ENCODE measurements at places on chromosomes 7 and 10.
A peak's percentile ranks its signal among the peaks of the same experiment; 100 is the strongest.

DNA sequence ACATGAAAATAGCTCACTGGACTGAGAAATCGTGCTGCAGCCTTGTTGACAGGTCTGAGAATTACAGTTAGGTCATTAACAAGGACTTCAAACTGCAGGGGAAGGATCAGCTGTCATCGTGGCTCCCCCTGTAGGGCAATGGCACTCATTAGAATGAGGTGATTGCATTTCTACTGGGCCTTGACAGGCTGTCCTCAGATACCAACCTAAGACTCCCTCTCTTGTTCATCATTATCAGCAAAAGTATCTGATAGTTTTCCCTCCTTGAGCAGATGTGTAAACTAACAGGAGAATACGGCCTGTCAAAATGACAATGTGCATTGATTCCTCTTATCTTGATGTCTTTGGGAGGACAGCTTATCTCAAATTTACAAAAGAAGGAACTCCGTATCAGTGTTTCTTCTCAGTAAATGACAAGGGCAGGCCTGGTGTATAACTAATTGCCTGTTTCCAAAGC is 648.5 kb upstream of the LRRN3 start:
- peak; percentile 13 for DNase-seq
- H3K4me1 ChIP-seq, result no peaks in the 10 kb centered on the region
- no peak overlapping the region for H3K4me3 ChIP-seq
- no peak overlapping the region for H3K27ac ChIP-seq

DNA sequence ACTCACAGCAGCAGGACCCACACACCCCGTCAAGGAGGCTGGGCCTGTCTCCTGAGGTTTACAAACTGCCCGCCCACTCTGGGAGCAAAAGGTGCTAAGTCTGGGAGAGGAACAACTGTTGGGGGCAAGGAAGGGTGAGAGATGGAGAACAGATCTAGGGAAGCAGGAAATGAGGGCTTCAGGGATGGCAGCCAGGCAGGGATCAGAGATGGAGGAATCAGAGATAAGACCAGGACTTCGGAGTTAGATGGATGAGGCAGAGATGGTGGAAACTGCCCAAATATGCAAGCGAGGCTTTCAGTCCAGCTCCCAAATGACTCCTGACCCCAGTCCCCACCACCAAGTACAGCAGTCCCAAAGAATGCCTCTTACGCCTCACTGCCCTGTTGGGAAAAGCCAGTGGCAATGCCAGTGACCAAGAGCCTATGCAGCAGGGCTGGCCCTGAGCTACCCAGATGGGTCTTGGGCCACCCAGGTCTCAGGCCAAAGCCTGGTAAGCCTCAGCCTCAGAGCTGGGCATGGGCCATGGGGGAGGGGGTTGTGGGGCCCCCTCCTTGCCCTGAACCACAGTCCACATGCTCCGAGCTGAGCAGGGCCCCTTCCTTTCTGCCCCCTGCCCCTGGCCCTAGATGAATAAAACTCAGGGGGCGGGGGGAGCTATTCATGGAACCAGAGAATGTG is 39.5 kb upstream of the SLF2 start:
- DNase-seq, result no peak
- no peak overlapping the region for H3K4me3 ChIP-seq
- H3K36me3 ChIP-seq, result no peaks in the 10 kb centered on the region
- H3K27ac ChIP-seq, result no peak overlapping the region
- H3K27me3 ChIP-seq, result peaks cover 3% of the 10 kb centered on the region

DNA sequence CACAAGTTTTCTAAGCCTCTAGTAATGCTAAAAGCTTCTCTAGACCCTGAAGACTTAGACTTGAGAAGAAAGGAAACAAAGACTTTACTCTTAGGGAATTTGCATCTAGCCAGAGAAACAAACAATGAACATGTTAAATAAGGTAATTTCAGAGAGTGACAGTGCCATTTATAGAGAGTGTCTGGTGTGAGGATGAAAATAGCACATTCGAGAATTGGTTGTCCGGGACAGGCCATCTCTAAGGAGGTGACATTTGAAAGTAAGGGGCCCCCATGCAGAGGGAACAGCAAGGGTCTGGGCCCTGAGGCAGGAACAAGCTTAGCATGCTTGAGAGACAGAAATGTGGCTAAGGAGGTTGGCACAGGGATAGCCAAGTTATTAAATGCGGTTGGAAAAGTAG is 48.1 kb downstream of the ADAM22 start:
- no peak overlapping the region for H3K4me3 ChIP-seq
- H3K4me1 ChIP-seq, result no peaks in the 10 kb centered on the region

DNA sequence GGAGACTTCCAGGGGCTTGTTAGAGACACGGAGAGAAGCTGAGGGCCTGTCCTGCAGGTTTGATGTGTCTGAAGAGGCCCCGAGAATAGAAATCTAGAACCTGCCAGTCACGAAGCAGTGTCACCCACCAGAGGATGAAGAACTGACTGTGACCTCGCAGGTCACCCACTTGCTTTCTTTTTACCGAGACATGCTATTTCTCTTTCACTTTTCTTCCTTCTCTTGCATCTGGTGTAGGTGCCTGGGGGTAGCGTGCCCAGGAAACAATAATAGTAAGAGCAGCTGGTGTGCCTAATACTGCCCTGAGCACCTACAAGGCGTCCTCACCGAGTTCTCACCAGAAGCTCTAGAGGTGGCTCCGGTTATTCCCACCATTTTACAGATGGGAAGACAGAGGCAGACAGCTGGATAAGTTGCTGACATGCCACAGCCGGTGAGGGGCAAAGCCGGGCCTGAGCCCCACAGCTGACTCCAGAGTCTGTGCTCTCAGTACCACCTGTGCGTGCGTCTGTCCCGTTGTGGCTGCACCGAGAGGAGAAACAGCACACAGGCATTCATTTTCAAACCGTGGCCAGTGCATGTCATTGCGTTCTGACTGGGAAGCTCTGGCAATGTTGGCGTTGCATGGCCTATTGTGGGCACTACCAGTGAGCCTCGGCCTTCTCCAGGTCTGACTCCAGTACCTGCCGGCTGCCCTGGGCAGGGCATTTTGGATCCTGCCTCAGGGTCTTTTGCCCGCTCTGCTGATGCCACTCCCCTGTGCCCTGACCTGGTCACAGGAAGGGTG is 7.8 kb downstream of the CHST3 start:
- H3K4me1 ChIP-seq, result no peaks in the 10 kb centered on the region
- no peak overlapping the region for H3K4me3 ChIP-seq
- no peak for DNase-seq

DNA sequence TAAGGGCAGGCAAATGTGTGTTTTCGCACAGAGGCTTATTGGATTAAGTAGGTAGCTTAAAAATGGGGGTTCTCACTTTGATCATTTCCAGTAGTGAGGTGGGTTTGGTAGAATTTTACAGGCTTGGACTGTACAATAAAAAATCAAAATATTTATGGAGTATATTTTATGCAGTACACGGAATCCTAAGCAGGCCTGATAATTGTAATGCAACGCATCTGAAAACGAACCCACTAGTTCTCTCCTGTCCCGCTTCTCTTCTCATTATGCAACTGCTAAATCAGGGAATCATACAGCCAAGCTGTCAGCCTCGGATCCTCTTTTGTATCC is 377 bp upstream of the POLR1F start:
- H3K36me3 ChIP-seq, result peaks cover 1% of the 10 kb centered on the region
- no peak overlapping the region for H3K4me3 ChIP-seq
- no peaks in the 10 kb centered on the region for H3K27me3 ChIP-seq
- peak overlapping the region; percentile 65 for H3K27ac ChIP-seq
- DNase-seq, result no peak

DNA sequence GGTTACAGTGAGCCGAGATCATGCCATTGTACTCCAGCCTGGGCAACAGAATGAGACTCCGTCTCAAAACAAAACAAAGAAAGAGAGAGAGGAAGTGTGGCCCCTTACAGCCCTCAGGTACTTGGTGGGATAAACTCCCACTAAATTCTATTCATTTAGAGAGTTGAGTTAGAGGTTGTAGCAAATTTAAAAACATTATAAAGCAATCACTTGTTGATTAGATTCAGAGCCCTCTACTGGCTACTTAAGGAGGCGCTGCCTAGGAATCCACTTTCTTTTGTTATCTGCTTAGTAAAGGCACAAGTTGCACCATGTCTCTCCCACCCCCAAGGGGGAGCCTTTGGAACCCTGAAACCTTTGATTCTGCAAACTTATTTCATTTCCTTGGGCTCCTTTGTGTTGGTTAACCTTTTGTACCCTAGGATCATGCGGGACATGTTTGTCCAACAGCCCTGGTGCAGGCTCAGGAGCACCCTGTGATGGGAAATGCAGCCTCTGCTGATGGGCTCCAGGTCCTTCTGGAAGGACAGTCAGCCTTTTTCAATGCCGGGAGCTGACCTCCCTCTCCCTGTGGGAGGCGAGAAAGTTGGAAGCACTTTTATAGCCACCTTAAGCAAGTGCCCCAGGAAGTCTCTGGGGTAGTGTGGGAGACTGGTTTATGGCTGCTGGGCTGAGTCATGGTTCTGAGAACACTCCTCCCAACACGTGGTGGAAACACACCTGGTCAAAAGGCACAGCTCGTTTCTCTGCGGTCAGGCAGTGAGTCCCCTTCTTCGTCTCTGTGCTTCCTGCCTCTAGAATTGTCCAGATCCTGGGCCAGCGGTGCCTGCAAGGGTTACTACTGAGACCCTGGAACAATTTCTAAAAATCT is 2.3 kb downstream of the HKDC1 start:
- peaks cover 34% of the 10 kb centered on the region for H3K4me1 ChIP-seq
- peak overlapping the region; percentile 76 for H3K27ac ChIP-seq
- DNase-seq, result peak; percentile 83
- H3K4me3 ChIP-seq, result no peak overlapping the region

GRCh38 chr10:34798654-34799053 is 16.4 kb downstream of the PARD3 start:
- no peak for DNase-seq
- H3K4me1 ChIP-seq, result no peaks in the 10 kb centered on the region
- no peak overlapping the region for H3K27ac ChIP-seq
- H3K4me3 ChIP-seq, result no peak overlapping the region
- H3K36me3 ChIP-seq, result peaks cover 7% of the 10 kb centered on the region
- no peaks in the 10 kb centered on the region for H3K27me3 ChIP-seq

DNA sequence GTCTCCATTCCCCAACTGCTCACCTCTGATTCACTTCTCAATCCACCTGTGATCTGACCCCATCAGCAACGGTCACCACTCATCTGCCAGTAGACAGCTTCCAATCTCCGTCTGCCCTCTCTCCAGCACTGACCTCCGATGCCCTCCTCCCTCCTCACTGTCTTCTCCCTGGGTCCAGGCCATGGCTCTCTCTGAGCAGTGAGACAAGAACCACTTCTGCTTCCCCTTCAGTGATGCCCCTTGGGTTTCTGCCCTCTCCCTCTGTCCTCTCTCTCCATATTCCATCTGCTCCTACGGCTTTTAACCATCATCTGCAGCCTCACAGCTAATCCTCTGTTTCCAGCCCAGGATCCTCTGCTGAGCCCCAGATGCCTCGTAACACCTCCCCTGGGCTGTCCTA is 55.5 kb upstream of the OPALIN start:
- H3K27me3 ChIP-seq, result peaks cover 18% of the 10 kb centered on the region
- H3K4me3 ChIP-seq, result no peak overlapping the region
- no peak overlapping the region for H3K27ac ChIP-seq
